ENCODE measurements at places on chromosomes 7 and 10.

GRCh38 chr10:85284778-85285770 lies 956.7 kb downstream of the CCSER2 start:
- DNase-seq = no peak

- no peak for DNase-seq
Measured at GRCh38 chr10:30058570-30059132, 735 bp downstream of the JCAD start.

DNA sequence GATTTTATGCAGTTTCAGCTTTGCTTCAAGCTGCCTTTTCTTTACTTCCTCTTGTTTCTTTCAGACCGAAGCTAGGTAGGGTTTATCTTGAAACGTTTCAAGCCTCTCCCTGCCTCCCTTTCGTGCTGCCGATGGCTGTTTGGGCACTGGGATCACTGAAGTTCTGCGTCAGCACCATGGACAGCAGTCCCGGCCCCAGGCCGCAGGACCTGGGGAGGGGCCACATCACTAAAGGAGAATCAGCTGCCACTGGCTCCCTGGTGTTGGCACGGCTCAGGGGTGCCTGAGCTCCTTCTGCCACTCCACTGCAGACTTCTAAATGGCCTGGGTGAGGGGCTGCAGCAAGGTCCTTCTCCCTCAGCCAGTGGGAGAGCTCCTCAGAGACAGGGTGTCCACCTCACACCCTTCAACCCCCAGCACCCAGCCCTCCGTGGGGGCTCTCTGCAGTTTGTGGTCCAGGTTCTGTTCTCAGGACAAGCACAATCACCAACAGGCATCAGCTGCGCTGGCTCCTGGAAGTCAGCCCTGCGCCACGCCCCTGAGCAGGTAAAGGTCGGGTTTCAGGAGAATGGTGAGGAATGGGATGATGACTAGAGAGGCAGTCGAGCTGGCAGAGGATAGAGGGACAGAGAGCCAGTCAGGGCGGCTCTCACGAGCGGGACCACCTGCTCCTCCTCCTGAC lies 387.2 kb downstream of the TCERG1L start:
- DNase-seq = no peak

DNA sequence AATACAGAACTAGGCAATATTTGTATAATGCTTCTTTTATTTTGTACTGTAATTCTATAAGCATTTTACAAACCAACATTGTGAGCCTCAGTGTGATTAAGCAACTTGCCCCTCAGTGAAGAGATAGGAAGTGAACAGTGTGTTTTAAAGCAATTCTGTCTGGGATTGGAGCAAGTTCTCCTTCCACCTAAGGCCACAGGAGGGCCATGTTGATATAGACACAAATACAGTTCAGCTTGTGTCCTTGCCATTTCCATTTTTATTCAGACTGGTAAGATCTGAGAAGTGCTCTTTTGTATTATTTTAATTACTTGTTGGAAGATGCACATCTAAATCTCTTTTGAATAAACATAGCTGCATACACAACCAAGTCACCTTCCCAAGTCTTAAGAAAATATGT lies 416.3 kb upstream of the COBL start:
- no peak for DNase-seq

DNA sequence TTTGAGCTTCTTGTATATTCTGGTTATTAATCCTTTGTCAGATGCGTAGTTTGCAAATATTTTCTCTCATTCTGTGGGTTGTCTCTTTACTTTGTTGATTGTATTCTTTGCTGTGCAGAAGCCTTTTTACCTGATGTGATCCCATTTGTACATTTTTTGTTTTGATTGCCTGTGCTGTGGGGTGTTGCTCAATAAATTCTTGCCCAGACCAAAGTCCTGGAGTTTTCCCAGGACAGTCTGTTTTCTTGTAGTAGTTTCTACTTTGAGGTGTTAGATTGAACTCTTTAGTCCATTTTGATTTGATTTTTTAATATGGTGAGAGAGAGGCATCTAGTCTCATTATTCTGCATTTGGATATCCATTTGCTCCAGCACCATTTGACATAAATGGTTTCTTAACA lies 588.7 kb upstream of the MBL2 start:
- DNase-seq = no peak

GRCh38 chr7:33448035-33448434 lies 318.7 kb downstream of the BBS9 start:
- DNase-seq = no peak

DNA sequence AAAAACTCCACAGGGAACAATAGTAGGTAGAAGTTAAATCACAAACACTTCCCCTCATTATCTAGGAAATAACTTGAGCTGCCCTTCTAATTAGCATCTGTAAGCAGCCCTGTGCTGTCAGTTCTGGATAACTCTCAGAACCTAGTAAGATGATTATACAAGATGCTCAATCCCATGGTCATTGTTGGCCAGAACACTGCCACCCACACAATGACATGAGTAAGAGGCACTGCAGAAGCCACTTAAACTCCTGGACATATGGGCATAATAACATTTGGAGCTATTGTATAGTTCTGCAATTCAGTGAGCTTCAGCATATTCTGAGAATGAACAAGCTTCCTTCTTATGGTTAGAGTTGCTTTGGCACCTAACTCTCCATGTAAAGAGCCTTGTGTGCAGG lies 153.8 kb downstream of the PLPP4 start:
- no peak for DNase-seq

DNA sequence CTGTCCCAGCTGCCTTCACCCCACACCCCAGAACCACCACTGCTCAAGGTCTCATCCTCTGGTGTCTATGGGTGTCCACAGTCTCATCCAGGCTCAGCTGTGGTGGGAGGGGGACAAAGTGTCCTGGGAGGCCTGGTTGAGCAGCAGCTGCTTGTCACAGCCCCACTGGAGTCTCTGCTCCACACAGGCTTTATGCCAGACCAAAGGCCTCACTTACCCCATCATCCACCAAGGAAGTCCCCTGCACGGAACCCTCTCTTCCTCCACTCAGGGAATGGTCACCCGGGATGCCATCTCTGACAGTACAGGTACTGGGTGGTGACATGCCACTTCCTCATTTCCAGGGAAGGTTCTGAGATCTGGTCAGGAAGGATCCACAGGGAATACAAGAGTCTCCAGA lies 925.4 kb upstream of the ZNF722 start:
- no peak for DNase-seq

DNA sequence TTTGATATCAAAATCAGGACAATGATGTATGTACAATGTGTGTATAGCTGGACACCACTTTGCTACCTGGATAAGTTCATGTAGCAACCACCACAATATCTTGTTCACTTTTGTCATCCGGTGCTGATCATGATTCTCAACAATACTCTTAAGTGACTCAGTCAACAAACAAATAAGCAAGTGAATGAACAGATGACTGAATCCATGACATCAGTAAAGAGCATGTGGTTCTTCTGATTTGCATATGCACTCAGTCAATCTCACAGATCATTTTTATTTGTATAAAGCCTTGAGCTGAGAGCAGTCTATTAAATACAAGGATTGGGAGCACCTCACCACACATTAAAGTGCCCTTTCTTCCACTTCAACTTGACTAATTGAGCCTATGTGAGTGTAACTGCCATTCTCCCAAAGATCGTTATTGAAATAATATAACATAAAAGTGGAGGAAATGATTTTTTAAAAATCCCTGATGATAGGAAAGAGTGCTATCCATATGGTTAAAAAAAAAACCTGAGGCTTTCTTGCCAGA lies 69.5 kb downstream of the NPSR1 start:
- DNase-seq = no peak

DNA sequence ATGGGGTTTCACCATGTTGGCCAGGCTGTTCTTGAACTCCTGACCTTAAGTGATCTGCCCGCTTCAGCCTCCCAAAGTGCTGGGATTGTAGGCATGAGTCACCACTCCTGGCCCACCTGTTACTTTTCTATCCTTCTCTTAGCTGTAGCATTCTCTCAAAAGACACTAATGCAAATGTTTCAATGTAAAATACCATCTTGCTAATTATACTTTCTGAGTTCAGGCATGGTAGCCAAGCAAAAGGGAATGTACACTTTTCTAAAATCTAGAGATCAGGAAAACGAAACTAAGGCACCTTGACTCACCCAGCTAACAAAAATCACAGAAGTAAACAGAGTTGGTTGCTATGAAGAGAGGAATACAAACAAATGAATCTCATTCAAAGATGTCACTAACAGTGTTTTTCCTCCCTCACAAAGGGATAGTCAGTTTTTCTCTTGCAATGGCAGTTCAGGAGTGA lies 401.0 kb upstream of the NRP1 start:
- no peak for DNase-seq

DNA sequence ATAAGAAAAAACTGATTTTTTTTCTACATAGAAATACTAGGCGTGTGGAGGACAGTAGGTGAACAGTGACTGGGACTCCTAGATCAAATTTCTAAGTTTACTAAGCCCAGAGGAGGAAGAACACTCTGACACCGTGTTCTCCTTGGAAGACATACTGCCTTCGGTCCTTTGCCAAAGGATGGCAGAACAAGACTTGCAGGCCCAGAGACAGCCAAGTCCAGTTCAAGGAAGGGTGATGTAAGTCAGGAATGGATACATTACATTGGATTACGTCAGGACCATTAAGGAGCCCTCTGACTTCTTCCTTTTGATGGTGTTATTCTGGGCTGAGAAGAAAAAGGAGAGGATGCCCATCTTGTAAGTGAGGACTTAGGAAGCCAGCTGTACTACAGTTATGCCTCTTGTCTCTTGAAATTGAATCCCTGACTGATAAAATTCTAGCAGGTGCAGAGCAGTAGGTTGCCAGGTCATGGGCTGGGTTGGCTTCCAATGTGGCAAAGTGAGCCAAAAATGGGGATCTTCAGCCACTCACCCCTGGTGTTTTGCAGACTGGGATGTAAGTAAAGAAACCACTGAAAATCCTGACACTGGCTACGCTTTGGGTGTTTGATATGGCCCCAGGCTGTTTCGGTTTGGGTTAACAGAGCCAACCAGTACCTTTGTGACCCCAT lies 45.1 kb downstream of the RELN start:
- DNase-seq = no peak

DNA sequence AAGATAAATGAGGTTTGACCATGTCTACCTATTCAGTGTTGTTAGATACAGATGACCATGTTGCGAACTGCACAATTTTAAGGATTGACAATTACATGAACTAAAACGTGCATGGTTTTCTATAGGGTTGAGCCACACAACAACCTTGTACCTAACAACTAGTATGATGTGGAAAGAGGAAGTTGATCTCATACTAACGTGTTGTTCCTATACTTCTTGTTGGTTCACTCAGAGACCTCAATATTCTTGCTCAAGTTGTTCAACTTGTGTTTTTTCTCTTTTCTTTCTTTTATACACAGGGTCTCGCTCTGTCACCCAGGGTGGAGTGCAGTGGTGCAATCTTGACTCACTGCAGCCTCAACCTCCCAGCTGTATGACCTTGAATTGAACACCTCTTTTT lies 6.1 kb upstream of the KEL start:
- no peak for DNase-seq

- peak; percentile 40 for DNase-seq
Measured at GRCh38 chr10:31582365-31583052, 263.5 kb downstream of the ZEB1 start.

DNA sequence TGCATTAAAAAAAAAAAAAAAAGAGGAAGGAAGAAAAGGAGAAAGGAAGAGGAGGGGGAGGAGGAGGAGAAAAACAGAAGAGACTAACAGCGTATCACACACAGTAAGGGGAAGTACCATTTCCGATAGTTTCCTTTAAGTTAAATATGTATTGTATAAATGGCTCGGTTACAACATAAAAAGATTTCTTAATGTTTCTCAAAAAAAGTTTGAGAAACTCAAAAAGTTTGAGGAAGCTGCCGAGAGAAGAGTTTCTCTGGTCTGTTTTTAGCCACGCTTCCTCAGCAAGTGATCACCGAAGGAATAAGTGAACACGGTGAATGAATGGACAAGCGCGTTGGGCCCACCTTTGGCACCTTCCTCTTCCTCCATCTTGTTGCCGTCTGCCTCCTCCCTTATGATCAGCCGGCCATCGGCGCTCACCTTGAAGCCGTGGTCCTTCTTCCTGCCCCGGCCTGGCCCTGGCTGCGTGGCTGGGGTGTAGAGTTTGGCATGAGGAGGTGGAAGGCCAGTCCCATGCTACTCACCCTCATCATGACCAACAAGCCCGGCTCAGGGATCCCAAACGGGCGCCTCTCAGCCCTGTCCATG lies 31.3 kb upstream of the FRAT2 start:
- DNase-seq = peak; percentile 87

DNA sequence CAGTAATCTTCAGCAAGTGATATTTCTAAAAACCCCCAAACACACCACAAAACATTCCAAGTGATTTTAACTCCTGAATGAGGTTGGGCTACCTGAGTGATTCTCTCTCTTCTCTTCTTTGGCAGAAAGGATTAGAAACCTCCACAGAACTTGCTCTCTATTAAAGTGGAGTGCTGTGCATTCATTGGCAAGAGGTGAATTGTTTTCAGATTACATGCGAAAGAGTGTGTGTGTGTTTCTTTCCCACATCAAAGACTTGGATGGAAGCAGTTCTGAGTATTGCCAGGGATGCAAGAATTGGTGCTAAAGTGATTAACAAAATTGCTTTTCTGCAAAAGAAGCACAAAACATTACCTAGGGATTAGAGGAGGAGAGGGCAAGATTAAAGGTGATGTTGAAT lies 13.1 kb upstream of the FBXW4 start:
- no peak for DNase-seq

DNA sequence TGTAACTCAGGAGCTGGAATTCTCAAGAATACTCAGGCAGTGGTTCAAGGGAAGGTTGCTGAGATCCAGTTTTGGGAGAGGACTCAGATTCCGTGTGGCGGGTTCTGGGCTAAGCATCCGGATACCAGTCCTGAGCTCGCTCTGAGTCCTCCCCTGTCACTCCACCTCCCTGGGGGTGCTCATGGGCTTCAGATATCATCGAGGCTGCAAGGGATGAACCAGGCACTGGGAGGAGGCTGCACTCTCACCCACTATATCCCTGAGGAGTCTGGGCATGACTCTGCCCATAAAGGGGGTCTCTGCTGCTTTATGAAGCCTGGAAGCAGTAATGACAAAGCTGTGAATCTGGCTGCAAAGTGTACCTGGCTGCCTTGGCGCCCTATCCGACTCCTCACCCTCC lies 188.5 kb downstream of the TNS3 start:
- DNase-seq = no peak

DNA sequence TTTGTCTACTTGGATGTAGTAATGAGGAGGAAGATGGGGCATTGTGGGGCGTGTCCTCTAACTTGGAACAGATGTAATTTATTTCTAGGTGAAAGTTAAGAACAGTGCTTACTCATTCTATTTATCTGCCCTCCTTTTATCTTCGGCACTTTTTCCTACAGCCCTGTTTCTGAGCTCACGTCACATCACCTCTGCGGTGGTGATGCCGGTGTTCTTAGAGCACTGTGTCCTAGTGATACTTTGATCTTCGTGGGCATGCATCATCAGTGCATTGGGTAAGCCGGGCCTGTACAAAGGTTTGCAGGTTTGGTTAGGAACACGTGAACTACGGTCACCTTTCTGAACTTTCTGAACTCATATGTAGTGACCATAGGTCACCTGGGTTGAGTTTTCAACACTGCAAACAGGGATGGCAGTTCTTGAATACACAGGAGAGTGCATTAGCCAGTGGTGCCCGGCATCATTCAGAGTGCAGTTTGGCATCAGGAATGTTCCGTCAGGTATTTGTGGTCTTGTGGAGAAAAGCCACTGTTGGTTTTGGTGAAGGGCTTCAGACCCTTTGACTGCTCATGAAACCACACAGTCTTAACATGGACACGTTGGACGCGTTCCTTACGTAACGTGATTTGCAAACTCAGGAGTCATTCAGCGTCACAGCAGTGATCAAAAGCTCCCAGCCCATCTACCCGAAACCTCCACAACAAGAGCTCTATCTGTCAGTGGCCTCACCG lies 5.6 kb downstream of the POR start:
- no peak for DNase-seq

- DNase-seq = no peak
Measured at GRCh38 chr10:13272164-13272571, 27.7 kb downstream of the PHYH start.

- no peak for DNase-seq
Measured at GRCh38 chr10:65838811-65839210, 1087.0 kb upstream of the LRRTM3 start.

All from HL-60 (cell line).